ENCODE measurements at places on chromosomes 1 and 21. TPM values are rescaled to one million over a fixed set of nuclear protein-coding genes. Genes with fewer than 3 reads are reported as not detected.

The UCK2 gene
- total RNA-seq: 33.3 TPM

The HLX gene
- total RNA-seq: 18.8 TPM

The CLDN8 gene
- 60.0 TPM for total RNA-seq

The TNFRSF1B gene
- total RNA-seq: 25.0 TPM

The KRTAP10-6 gene
- not detected for total RNA-seq

The CBR1 gene
- 110 TPM for total RNA-seq

The CD84 gene
- 3.7 TPM for total RNA-seq

The RAP1A gene
- total RNA-seq: 27.1 TPM

The KIF26B gene
- total RNA-seq: 81.2 TPM

The FNDC5 gene
- 55.6 TPM for total RNA-seq

The S100A12 gene
- 32.5 TPM for total RNA-seq

Measured in metanephros (tissue), 2 donors.